Suppressor macrophage treated with lipopolysaccharide for 1 hour (primary cell): ENCODE measurements at places on chromosomes 7 and 10.

GRCh38 chr7:24297362-24297761 is 13.4 kb downstream of the NPY start:
- no peak for DNase-seq

GRCh38 chr10:95246582-95247051 is 44.2 kb downstream of the PDLIM1 start:
- peak; percentile 76 for DNase-seq

DNA sequence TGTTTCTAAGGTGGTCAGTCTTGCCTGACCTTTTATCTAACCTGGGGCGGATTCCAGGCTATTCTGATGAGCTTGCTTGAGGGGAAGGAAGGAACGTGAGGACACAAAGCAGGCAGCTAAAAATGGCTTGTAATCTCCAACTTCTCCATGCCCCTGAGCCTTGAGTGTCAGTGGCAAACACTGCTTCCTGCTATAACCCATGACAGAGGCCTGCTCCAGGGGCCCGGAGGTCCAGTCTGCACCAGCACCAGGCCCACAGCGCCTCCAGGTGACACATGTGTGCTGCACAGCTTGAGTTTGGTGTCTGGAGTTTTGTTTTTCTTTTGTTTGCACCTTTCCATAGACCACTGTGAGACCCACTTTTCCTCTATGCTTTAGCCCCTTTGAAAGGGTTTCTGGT is 207.9 kb downstream of the PAXIP1 start:
- no peak for DNase-seq

GRCh38 chr10:122636953-122637352 is 62.7 kb downstream of the C10orf120 start:
- DNase-seq = no peak

GRCh38 chr10:31456468-31456867 is 137.5 kb downstream of the ZEB1 start:
- DNase-seq = no peak

DNA sequence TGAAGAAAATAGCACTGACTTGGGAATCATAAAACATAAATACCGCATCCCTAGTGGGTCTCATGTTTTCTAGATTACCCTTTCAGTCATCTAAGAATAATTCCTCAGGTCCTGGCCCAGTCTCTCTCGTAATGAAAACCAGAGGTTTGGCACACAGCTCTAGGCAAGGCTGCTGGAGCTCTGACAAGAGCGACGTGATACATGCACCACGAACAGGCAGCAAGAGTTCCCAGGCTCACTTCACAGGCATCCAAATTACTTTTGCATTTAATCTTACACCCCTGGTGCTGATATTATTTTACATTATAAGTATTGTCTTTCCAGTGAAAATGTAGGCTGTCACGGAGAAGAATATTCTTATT is 105.2 kb downstream of the THSD7A start:
- DNase-seq = no peak

GRCh38 chr7:101666741-101667140 is 37.6 kb upstream of the MYL10 start:
- no peak for DNase-seq

DNA sequence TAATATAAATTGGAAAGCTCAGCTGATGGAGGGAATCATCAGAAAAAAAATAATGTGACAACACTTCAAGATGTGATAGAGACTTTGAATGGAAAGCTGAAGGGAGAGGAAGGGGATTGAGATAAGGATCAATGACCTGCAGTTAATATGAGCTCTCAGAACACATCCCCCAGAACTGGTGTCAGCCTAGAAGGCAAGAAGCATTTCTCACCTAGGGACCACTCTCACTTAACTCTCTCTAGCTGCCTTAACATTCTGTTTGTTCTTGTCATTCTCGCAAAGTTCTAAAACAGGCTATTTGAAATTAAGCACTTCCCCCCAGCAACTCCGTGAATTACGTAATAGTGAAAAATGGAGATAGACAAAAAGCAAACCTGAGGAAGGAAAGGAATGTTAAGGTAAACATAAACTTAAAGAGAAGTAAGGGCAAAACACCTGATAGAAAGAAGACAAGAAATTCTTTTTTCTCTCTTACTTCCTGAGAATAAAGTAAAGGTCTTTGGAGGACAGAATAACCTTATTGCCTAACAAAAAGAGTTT is 1.2 kb upstream of the MPP7 start:
- DNase-seq = no peak

DNA sequence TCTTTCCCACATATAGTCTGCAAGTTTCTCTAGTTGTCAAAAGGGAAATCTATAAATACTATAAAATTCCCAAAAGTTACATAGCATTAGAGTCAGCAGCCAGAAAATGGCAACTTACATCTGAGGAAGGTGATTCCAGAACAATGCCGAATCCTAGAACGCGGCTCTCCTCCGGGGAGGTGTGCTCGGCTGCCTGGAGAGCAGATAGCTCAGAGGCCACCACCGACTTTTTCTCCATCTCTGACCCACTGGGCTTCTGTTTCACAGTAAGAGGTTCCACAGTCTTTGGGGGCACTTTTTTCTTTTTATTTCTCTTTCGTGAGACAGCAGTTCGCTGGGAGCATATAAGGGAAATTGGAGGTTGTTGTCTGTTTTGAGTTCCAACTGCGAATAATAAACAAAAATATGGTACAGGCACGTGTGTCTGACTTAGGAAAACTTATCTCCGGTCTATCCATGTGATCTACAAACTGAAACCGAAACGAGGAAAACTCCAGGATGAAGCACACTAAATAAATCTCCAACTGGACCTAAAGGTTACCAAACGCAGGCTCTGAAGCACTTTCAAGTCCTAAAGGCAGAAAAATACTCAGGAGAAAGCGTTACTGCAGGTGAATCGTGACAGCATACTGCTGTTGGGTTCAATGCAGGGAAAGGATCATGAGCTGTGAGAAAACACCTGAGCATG is 36.2 kb downstream of the BEND7 start:
- no peak for DNase-seq

DNA sequence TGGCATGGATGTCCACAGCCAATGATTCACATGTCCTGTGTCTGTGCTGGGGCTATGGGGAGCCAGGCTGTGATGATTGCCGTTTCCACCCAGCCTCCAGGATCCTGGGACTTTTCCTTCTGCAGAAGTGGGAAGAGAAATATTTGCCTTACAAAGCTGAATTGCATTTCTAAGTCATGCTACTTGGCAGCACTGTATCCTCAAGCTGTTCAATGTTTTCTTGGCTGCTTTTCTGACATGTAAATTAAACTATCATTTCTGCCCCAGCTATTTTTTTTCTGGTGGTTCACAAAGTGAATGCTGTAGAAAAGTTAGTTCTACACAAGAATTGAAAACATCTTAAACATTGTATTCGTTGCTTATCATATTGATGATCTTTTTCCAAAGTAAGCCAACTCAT is 51.9 kb upstream of the TCERG1L start:
- DNase-seq = no peak

DNA sequence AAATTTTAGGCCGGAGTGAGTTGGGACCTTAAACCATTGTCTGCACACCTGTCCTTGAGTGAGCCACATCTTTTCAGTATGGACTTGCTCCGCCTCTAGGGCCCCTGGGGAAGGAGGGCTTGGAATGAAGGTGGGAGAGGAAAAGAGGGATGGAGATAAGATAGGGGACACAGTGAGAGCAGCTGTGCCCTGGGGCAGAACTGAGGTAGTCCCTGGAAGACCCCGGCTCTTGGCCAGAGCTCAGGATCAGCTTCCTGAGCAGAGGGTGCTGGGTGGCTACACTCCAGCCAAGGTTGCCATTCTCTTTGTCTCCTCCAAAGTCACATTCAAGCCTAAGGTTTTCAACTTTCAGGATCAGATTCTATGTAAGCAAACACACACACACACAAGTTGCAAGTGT is 82.0 kb downstream of the MKI67 start:
- no peak for DNase-seq

- DNase-seq = peak; percentile 10
These were observed 363.8 kb downstream of the PRPF18 start for GRCh38 chr10:13950543-13950939.

DNA sequence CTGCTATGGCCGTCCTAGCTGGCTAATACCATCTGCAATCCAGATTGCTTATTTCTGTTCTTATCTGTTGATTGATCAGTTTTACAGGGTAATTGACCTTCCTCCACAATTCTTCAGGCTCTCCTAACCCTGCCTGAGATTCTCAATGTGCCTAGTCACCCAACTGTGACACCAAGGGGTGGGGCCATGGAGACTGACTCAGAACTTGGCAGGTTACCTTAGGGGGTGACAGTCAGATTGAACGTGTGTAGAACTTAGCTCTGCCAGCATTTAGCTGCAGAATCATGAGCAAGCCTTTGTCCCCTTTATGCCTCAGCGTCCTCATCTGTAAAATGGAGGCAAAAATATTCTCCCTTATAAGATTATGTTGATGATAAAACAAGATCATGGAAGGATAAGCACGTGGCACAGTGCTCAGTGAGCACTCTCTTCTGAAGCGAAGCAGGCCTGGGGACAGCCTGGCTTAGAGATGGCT is 19.1 kb upstream of the LEP start:
- DNase-seq = peak; percentile 53

DNA sequence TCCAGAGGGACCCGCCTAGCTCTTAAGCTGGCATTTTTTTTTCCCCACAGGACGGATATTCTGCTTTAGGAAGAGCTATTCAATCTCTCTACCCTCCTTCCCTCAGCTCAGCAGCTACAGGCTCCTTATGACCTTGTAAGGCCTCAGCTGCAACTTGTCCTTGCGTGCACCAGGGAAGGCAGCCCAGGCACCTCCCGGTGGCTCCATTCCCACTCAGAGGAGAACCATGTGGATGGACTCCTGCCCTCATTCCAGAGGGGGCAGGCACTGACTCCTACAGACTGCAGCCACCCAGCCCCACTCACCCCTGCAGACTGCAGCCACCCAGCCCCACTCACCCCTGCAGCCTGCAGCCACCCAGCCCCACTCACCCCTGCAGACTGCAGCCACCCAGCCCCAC is 73.7 kb downstream of the ITIH5 start:
- DNase-seq = no peak
